ENCODE measurements at places on chromosomes 6 and 20.

DNA sequence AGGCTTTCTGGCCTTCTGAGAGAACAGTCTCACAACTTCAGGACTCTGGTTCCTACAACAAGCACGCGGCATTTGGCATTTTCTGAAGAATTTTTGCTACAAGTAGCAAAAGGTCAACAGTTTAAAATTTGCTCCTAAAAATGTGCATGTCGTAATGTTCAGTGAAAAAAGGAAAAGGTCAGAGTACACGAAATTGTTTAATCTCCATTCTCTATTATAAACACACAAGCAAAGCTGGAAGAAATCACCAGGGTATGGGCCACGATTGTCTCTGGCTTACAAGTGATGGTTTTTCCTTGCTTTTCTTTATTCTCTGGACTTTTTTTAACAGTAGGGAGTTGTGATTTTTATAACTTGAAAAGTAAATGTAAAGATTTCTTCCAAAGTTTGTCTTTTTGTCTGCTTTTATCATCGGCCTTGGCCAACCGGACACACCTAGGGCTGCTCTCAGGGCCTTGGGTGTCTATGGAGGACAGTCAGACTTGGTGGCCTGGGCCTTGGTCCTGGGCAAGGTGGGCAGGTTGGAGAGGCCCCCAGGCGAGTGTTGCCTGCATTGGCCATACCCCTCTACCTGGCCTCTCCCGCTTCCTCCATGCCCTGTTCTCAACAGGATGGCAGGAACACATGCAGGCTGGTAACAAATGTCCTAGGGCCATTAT lies 32.4 kb downstream of the PLEKHG1 start:
- no peak for DNase-seq

- no peak for DNase-seq
These were observed 6.9 kb downstream of the SIGLEC1 start for GRCh38 chr20:3705491-3705969.

DNA sequence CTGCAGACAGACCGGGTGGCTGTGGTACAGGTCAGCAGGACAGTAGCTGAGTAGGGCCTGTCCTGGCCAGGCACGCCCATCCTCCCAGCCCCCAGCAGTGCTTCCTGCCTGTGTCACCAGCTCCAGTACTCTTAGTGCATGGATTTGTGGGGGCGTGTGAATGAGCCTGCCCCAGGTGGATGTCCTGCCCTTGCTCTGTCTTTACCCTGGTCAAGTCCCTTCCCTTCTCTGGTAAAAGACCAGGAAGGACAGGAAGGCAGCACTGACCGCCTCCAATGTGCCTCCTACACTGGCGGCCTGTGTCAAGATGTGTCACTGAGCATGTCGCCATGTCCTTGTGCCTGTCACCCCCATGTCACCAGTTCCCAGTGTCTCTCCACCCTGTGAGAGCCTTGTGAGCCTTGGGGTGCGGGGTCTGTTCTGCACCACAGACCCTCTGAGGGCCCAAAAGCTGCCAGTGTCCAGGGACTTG lies 11.9 kb downstream of the TEAD3 start:
- peak; percentile 49 for DNase-seq

GRCh38 chr6:89610149-89610642 lies 28.4 kb downstream of the LYRM2 start:
- DNase-seq, result no peak

- peak; percentile 93 for DNase-seq
These were observed 122.3 kb downstream of the QRSL1 start for GRCh38 chr6:106751501-106752252.

DNA sequence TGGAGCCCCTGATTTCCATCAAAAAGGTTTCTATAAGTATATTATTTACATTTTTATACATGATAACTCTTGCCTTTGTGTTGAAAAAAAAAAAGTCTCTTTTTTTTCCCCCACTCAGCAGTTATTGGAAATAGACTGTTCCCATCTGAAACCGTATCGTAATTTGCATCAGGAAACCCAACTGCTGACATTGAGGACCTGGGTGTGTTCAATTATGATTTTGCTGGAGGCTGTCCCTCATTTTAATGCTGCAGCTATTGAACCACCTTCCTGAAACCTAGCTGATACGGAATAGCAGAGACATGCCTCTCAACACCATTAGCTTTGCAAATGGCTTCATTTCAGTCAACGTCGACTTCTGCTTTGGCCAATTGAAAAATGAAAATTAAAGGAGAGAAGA lies 98.9 kb downstream of the ZNF217 start:
- DNase-seq, result no peak

DNA sequence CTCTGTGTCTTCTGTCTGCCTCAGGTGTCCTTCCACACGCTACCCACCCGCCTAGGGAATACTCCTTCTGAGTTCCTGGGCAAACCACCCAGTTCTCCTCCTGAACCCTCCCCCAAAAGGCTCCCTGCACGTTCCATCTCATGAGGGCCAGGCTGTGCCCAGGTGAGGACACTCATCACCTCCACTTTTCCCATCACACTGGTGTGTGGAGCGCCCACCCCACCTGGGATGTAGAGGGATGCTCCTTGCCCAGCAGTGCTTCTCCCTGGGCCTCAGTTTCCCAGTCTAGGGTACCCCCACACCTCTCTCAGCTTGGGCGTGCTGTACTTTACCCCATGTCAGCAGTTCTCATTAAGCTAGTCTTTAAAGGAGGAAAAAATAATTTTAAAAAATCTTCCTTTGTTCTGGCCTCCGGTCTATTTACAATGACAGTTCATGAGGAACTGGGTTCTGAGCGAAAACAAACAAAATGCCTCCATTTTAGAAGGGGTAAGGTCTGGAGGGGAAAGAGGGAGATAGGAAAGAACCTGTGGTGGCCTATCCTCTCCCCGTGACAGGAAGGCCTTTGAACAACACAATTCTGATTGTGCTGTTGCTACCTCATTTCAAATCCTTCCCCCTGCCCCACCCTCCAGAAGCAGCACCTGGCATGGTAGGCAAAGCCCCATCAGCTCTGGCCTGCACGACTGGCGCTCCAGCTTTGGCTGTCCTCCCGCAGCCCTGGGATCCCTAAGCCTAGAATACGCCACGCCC lies 1.7 kb upstream of the C20orf203 start:
- no peak for DNase-seq

- no peak for DNase-seq
These were observed 3.4 kb upstream of the SRC start for GRCh38 chr20:37342231-37343177.

GRCh38 chr6:133259561-133259960 lies 18.4 kb downstream of the EYA4 start:
- no peak for DNase-seq

GRCh38 chr6:26017632-26017966 lies 55.0 kb downstream of the TRIM38 start:
- DNase-seq, result peak; percentile 15

DNA sequence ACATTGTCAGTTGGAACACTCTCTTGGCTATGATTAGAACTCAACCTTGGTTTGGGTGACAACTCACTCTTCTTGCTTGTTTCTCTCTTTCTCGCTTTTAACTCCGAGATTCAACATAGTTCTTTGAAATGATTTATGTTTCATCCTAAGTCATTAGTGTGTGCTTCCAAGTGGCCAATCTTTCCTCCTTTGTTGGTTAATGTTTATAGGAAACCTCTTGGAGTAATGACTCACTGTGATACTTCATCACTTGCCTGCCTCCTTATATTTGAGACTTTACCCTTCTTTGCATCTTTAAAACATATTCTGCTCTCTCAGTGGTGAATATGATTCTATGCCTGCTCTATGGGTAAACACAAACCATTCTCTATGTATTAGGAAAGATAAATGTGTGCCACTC lies 279.7 kb upstream of the FLRT3 start:
- DNase-seq, result peak; percentile 2

DNA sequence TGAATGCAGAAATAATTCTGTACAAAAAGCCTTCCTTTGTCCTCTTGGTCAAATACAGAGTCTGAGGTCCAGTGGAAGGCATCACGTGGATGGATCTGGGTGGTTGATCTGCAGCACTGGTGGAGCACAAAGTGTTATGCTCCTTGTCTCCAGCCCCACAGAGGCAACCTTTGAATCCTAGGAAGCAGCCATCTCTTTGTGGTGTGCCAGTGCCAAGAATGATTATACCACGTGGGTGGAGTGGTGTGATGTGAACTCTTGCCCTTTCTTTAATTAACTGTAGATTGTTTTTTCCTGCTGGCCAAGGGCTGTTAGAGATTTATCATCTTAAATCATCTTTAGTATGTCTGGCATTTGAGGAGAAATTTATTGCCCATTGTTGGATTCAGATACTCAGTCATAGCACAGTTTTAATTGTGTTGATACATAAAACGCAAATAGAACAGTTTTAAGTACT lies 31.1 kb downstream of the NCOA7 start:
- DNase-seq, result peak; percentile 18

- DNase-seq, result peak; percentile 85
These were observed 24.0 kb upstream of the HDAC2 start for GRCh38 chr6:113994934-113995342.

GRCh38 chr6:98686008-98686601 lies 148.3 kb upstream of the POU3F2 start:
- DNase-seq, result no peak

GRCh38 chr6:6002848-6003620 lies 3.7 kb downstream of the NRN1 start:
- DNase-seq, result no peak

All from NCI-H226 (cell line).